T follicular helper cell (primary cell): ENCODE measurements at places on chromosomes 3 and 15.

- no peak for DNase-seq
These were observed 81.1 kb downstream of the SOX14 start for GRCh38 chr3:137845194-137845593.

DNA sequence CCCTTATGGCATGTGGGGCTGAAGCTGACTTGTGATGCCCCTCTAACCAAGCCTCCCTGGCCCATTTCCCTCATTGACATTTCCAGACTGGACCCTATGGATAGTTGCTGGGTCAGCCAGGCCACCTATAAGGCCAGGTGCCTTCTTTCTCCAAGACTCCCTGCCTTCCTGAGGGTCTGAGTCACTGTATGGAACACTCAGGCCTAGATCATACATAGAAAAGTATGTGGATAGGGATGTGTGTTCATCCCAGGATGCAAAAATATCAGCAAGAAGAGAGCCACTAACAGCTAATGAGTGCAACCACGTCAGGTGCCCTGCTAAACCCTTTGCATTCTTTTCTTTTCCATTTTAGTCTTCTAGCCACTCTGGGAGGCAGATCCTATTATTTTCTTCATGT lies 168.4 kb upstream of the WNT5A start:
- no peak for DNase-seq

- no peak for DNase-seq
These were observed 93.0 kb upstream of the HES1 start for GRCh38 chr3:194042927-194043326.

DNA sequence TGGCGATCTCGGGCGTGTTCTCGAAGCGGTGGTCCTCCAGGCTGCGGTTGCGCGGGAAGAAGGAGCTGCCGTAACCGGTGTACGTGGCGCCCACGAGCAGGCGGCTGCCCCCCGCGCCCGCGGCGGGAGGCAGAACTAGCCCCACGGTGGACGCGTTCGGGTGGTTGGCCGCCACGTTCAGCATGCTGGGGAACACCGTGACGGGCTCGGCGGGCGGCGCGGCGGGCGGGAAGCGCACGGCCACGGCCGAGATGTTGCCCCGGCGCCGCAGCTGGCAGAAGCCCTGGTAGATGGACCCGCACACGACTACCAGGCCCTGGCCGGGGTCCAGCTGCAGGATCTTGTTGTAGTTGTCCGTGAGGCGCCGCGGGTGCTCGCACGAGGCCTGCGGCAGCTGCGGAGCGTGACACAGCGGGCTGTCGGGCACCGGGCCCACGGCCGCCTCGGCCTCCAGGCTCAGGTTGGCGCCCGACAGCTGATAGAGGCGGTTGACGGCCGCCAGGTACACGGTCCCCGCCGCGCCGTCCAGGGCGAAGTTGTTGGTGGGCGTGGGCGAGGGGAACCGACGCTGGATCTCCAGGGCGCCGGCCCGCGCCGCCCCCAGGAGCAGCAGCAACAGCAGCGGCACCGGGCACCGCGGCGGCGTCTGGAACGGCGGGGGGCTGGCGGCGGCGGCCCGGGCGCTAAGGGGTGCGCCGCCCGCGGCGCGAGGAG lies 397 bp downstream of the PLXND1 start:
- DNase-seq, result peak; percentile 15

DNA sequence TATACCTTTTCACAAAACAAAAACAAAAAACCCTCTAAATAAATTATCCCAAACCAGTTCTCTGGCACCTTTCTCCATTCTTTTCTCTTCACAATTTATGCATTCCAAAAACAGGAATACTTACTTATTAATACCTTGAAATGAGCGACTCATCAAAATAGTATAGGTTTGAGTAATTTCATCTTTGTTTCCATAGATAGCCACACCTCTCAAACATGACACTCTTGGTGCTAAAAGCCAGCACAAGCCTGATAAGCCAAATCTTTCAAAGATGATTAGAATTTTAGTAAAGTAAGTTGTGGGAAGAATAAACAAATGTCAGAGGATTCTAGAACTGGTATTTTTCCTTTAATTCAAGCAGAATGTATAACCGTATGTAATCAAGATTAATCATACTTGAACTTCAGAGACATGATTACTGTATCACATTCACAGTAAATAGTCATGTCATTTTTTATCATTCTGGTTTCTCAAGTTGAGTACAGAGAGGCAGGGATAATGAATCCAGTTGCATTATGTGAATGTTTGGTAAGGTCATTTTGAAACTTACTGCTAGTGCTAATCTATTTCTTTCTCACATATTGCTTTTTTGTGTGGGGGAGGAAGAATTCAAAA lies 12.1 kb upstream of the WDR5B start:
- DNase-seq, result no peak

GRCh38 chr15:93213281-93213680 lies 124.3 kb upstream of the RGMA start:
- DNase-seq, result no peak

DNA sequence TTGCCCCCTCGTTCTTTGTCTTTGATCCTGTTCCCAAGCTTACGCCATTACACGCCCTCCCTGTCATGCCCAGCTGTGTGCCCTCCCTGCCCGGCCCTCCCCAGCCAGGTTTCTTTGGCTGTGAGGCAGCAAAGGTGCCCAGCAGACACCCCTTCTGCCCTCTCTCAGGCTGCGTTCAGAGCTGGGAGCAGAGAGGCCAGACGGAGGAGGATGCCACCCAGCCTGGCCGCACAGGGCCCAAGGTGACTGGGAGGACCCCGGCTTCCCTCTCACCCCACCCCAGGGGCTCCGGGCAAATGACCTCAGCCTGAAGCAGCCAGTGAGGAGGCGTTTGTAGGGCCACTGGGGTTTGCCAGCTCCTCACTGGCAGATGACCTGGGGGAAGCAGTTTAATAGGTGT lies 30.8 kb upstream of the LACTB start:
- DNase-seq, result no peak

DNA sequence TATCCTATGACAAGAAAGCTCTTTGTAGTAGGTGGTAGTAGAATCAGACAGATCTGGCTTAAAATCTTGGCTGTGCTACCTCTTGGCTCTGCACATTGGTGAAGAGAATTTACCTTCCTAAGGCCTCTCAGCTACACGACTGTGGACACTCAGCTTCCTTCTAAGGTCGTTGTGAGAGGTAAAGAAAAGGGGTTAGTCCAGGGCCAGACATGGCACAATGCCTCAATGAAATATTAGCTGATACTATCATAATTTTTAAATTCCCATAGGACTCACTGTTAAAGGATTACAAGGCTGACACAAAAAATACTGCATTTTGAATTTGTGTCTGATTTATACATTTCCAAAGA lies 80.4 kb downstream of the IGF1R start:
- DNase-seq, result no peak

DNA sequence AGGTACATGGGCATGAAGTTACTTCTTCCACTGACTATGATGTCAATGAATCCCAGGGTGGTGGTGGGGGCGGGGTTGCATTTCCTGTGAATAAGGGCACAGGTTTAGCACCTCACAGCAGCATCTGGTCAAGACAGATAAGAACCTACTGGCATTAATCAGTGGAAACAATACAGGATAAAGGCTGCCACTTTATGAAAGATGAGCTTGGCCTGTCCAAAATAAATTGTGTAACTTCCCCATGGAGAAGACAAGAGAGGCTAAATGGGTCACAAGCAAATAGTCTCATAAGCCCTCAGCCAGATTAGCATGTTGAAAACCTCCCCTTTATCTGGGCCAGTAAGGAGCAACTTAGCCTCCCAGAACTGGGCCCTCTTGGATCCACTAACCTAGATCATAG lies 27.4 kb upstream of the PLSCR2 start:
- no peak for DNase-seq

- no peak for DNase-seq
These were observed 20.7 kb upstream of the PPP2R3A start for GRCh38 chr3:135944831-135945230.

- no peak for DNase-seq
These were observed 74.9 kb downstream of the CEMIP start for GRCh38 chr15:80854104-80854503.

DNA sequence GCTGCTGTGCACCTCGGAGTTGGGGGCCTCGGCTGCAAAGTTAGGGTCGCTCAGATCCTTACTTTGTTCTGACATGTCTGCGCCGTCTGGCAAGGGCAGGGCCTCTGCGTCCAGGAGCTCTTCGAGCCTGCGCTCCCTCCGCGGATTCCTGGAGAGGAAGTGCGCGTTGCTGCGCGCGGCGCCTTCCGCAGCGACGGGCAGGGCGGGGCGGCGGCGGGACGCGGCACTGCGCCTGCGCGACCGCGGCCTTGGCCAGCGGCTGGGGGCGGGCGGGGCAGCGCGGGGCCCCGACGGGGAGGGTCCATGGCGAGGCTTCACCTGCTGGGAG lies at the start of gene NDN:
Gene NDN, minus strand, starts transcription at position 163 of the 328 bp plus-strand sequence. Its CDS starts 88 bp downstream, at position 75.
- no peak for DNase-seq

DNA sequence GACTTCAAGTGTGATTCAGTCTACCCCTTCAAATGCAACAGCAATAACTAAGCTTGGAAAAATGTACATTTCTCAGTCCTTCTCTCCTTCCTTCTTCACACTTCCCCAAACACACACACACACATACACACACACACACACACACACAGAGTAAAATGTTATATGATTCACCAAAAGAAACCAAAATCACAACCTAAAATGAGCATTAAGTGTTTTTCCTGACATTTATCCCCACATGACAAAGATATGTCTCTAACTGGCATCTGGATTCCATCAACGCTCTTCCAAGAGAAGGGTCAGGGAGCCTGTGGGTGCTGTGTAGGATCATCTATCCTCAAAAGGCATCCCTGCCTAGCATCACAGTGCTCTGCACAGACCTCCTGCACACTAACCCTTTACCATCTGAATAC lies 21.0 kb downstream of the PDZRN3 start:
- no peak for DNase-seq

- no peak for DNase-seq
These were observed 30.4 kb downstream of the BHLHE40 start for GRCh38 chr3:5009506-5010109.

GRCh38 chr15:93562395-93563123 lies 473.5 kb upstream of the RGMA start:
- DNase-seq, result no peak

DNA sequence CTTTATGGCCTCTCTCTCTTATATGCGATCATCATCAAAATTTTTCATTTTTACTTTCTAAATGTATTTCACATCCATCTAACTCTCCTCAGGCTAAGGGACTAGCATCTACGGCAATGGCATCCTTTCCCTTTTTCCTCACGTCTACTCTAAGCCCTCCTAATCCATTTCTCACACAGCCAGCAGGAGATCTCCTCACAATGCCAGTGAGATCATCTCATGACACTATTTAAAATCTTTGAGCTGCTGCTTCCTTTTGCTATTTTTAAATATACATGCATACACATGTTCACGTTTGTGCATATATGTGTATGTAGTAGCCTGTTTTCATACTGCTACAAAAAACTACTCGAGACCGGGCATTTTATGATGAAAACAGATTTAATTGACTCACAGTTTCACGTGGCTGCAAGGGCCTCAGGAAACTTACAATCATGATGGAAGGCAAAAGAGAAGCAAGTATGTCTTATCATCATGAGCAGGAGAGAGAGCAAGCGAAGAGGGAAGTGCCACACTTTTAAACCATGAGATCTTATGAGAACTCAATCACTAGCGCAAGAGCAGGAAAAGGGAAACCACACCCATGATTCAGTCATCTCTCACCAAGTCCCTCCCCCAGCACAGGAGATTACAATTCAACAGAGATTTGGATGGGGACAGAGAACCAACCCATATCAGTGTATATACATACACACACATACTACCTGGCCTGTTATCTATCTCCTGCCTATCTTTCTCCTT lies 599.2 kb upstream of the ROBO1 start:
- DNase-seq, result no peak
